ENCODE measurements at places on chromosomes 3 and 15. TPM values are rescaled to one million over a fixed set of nuclear protein-coding genes. Genes with fewer than 3 reads are reported as not detected.

GRCh38 chr15:53791581-53791980 lies 32.1 kb upstream of the WDR72 start:
- no peak overlapping the region for H3K27ac ChIP-seq
- no peaks in the 10 kb centered on the region for H3K27me3 ChIP-seq
- H3K36me3 ChIP-seq: no peaks in the 10 kb centered on the region
- DNase-seq: no peak

- no peaks in the 10 kb centered on the region for H3K4me1 ChIP-seq
- H3K27ac ChIP-seq: no peak overlapping the region
- H3K36me3 ChIP-seq: peaks cover 4% of the 10 kb centered on the region
- no peaks in the 10 kb centered on the region for H3K27me3 ChIP-seq
Observed at GRCh38 chr15:76235186-76235826, 76.0 kb downstream of the ETFA start.

- H3K36me3 ChIP-seq: no peaks in the 10 kb centered on the region
- no peak for DNase-seq
- H3K4me1 ChIP-seq: peaks cover 3% of the 10 kb centered on the region
- H3K27ac ChIP-seq: no peak overlapping the region
- H3K27me3 ChIP-seq: no peaks in the 10 kb centered on the region
Observed at GRCh38 chr15:39417366-39418134, 163.3 kb upstream of the THBS1 start.

DNA sequence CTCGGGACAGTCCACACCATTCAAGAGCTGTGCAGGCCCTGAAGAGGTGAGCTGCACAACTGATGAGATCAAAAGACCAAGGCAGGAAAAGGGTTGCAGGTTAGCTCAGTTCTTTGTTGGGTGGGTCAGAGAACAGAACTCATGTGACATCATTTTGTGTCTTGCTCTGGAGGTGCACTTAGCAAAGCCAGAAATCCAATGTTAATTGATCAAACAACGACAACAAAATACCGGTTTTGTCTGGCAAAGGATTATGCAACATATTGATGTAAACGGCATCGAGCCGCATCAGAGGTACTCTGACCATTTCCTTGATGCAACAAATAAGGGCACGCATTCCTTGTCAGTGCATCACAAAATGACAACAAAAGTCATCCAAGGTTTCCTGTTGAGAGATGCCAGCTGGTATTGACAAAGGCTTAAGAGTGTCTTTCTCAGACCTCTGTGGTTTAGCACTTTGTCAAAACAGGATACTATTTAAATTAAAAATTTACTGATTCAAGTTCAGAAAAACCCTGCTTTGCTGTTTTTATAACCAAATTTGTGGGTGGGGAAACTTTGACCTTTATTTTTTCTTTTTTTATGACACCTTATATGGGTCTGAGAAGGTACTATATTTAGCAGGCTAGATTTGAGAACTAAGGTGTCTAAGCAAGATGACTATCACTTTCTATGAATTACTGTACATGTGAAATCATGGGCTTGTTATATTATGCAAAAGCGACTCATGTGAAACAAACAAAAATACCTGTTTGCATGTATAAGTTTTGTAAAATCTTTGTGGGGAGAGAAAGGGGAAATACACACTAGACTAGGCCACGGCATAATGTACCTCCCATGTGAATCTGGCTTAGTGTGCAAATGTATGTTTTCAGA lies 496.1 kb downstream of the FOXP1 start:
- no peaks in the 10 kb centered on the region for H3K27me3 ChIP-seq
- H3K4me3 ChIP-seq: no peak overlapping the region
- peak; percentile 51 for DNase-seq
- H3K4me1 ChIP-seq: peaks cover 16% of the 10 kb centered on the region

GRCh38 chr3:120364821-120365220 lies 15.7 kb upstream of the LRRC58 start:
- H3K27me3 ChIP-seq: peaks cover 22% of the 10 kb centered on the region
- H3K27ac ChIP-seq: no peak overlapping the region
- no peaks in the 10 kb centered on the region for H3K4me1 ChIP-seq
- no peaks in the 10 kb centered on the region for H3K36me3 ChIP-seq
- peak; percentile 39 for DNase-seq

DNA sequence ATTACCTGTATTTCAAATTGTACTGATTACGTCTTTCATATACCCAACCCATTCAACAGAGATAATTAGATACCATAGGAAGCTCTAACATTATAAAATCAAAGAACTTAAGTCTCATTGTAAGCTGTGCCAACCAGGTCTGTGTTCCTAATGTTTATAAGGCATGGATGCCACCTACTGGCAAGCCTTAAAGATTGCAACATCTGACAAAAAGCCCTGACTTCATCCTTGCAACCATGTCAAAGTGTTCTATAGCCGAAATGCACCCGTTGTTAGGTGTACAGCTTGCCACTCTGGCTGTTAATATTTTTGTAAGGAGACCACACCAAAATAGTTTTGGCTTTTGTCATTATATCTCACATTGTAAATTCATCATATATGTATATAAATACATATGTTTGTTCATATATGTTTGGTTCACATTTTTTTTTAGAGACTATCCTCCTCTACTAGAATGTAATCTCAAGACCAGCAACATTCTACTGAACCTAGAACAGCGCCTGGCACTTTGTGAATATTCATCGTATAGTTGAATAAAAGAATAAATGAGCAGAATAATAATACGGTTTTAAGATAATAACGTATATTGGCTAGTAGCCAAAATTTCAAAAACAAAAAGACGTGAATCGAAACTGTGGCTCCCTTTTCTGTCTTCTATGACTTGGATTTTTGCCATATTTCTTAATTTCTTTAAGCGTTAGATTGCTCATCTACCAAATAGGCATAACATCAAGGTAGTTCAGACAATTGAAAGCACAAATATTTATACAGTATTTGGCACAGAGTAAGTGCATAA lies 258.1 kb downstream of the TBL1XR1 start:
- no peak overlapping the region for H3K4me3 ChIP-seq
- H3K27ac ChIP-seq: no peak overlapping the region
- no peaks in the 10 kb centered on the region for H3K4me1 ChIP-seq
- H3K27me3 ChIP-seq: no peaks in the 10 kb centered on the region
- no peaks in the 10 kb centered on the region for H3K36me3 ChIP-seq

- no peak overlapping the region for H3K27ac ChIP-seq
- no peak overlapping the region for H3K4me3 ChIP-seq
- no peaks in the 10 kb centered on the region for H3K36me3 ChIP-seq
- no peak for DNase-seq
- no peaks in the 10 kb centered on the region for H3K4me1 ChIP-seq
Observed at GRCh38 chr3:68620211-68620610, 312.1 kb downstream of the TAFA4 start.

- H3K4me1 ChIP-seq: peaks cover 10% of the 10 kb centered on the region
- peaks cover 3% of the 10 kb centered on the region for H3K36me3 ChIP-seq
- H3K27ac ChIP-seq: peak overlapping the region; percentile 65
Observed at GRCh38 chr3:160448845-160449635, 546 bp downstream of the TRIM59 start.

- peak overlapping the region; percentile 70 for H3K4me3 ChIP-seq
- H3K4me1 ChIP-seq: peaks cover 29% of the 10 kb centered on the region
- peak; percentile 28 for DNase-seq
- no peaks in the 10 kb centered on the region for H3K27me3 ChIP-seq
- peaks cover 65% of the 10 kb centered on the region for H3K36me3 ChIP-seq
Observed at GRCh38 chr3:51391566-51392354, 675 bp downstream of the RBM15B start.

- no peak overlapping the region for H3K27ac ChIP-seq
- no peak overlapping the region for H3K4me3 ChIP-seq
- DNase-seq: no peak
- no peaks in the 10 kb centered on the region for H3K36me3 ChIP-seq
Observed at GRCh38 chr3:144265542-144266100, 294.0 kb downstream of the DIPK2A start.

DNA sequence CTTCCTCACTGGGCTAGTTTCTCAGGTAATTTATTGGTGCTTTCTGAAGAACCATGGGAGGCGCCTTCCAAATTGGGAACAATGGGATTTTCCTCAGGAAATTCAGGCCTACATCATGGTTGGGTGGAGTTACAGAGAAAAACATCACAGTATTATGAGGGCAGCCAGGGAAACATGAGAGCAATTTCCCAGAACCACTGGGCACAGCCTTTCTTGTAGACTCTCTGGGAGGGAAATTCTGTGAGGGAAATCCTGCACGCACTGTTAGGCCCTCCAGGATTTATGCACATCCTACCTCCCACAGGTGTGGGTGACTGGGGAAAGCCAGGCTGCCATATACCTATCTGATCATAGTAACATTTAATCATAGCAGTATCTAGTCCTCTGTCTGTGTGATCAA lies 13.2 kb downstream of the POPDC2 start:
- no peaks in the 10 kb centered on the region for H3K27me3 ChIP-seq
- H3K4me1 ChIP-seq: peaks cover 10% of the 10 kb centered on the region
- no peak overlapping the region for H3K27ac ChIP-seq
- H3K4me3 ChIP-seq: no peak overlapping the region
- no peaks in the 10 kb centered on the region for H3K36me3 ChIP-seq

DNA sequence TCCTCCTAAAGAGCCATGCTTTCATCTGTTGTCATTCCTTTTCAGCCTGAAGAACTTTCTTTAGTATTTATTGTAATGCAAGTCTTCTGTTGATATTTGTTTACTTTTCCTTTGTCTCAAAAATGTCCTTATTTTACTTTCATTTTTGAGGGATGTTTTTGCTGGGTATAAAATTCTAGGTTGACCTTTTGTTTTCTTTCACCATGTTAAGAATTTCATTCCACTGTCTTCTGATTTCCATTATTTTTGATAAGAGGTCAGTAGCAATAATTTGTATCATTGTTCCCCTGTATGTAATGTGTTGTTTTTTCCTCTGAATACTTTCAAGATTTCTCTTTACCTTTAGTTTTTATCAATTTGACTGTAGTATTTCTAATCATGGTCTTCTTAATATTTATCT lies 91.1 kb downstream of the RSRC1 start:
- H3K36me3 ChIP-seq: no peaks in the 10 kb centered on the region

DNA sequence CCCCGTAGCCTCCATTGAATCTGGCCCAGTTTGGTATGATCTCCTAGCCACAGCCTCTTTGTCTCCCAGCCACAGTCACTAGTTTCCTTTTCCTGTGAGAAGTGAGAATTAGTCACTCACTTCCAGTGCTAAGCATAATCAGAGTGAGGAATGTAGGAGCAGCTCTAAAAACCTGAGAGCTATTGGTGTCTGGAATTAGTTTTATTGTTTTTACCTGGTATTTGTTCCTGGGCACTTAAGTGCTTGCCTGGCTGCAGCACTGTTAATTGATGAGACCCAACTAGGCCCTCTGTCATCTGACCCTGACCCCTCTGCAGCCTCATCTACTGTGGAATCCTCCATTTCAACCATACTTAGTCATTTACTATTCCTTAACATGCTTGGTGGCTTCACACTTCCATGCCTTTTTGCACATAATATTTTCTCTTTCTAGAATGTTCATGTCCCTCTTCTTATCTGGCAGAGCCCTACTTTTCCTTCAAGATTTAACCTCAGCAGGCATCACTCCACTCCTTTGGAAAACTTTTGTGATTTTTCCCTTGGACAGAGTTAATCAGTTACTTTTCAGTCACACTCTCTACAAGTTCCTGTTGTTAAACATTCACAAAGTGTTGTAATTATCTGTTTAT lies 48.8 kb downstream of the PDE8A start:
- DNase-seq: peak; percentile 38
- no peak overlapping the region for H3K4me3 ChIP-seq
- H3K4me1 ChIP-seq: peaks cover 23% of the 10 kb centered on the region
- no peaks in the 10 kb centered on the region for H3K36me3 ChIP-seq
- no peaks in the 10 kb centered on the region for H3K27me3 ChIP-seq
- no peak overlapping the region for H3K27ac ChIP-seq

GRCh38 chr3:141796889-141797781 lies 33.9 kb downstream of the GRK7 start:
- H3K36me3 ChIP-seq: no peaks in the 10 kb centered on the region
- DNase-seq: peak; percentile 7
- peak overlapping the region; percentile 25 for H3K27ac ChIP-seq
- H3K4me1 ChIP-seq: peaks cover 7% of the 10 kb centered on the region
- peaks cover 1% of the 10 kb centered on the region for H3K27me3 ChIP-seq
- H3K4me3 ChIP-seq: 0 out of 2 replicates have a peak overlapping the region, but pooled peaks have one; percentile 6

- H3K27me3 ChIP-seq: no peaks in the 10 kb centered on the region
- H3K4me3 ChIP-seq: no peak overlapping the region
- 0 out of 2 replicates have a peak, but pooled peaks cover 3% of the 10 kb centered on the region for H3K36me3 ChIP-seq
- no peak overlapping the region for H3K27ac ChIP-seq
Observed at GRCh38 chr3:11274566-11275142, 2.5 kb downstream of the ATG7 start.

DNA sequence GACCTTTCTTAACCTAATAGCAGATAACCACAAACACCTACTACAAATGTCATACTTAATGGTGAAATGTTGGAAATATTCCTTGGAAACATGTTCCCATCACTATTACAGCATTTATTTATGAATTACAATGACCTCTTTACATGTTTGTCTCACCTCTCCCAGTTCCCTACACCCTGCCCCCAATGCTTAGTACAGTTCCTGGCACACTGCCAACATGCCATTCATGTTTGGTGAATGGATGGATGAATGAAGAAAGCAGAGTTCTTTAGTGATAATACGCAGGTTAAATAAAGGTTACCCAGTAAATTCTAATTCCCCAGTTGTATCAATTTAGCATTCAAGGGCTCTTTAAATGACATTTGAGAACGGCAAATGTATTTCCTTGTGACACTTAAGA lies 259.9 kb upstream of the ATP11B start:
- H3K4me1 ChIP-seq: no peaks in the 10 kb centered on the region
- H3K27ac ChIP-seq: no peak overlapping the region
- H3K27me3 ChIP-seq: no peaks in the 10 kb centered on the region
- no peak for DNase-seq

The SPRED1 gene
- 38.3 TPM for total RNA-seq

The GOLGA6L7 gene
- total RNA-seq: not detected

The ILDR1 gene
- not detected for total RNA-seq

The CLEC3B gene
- total RNA-seq: 1.9 TPM
